Psoas muscle (tissue), 8 donors: ENCODE measurements at places on chromosomes 2 and 18. TPM values are rescaled to one million over a fixed set of nuclear protein-coding genes. Genes with fewer than 3 reads are reported as not detected.

The GREB1L gene
- 7.8 TPM for total RNA-seq

The NR4A2 gene
- 0.99 TPM for total RNA-seq

DNA sequence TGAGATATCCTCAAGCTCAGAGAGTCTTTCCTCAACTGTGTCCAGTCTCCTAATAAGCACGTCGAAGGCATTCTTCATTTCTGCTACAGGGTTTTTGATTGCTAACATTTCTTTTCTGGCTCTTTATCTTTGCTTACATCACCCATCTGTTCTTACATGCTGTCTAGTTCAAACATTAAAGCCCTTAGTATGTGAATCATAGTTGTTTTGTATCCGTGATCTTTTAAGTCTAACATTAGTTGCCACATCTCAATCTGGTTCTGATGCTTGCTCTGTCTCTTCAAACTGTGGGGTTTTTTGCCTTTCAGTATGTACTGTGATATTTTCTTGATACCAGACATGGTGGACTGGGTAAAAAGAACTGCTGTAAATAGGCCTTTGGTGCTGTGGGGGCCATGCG, 235.2 kb downstream of the SH3RF3 start:
- H3K27ac ChIP-seq: no peak overlapping the region
- DNase-seq: no peak
- no peaks in the 10 kb centered on the region for H3K36me3 ChIP-seq
- no peak overlapping the region for H3K4me3 ChIP-seq
- no peaks in the 10 kb centered on the region for H3K27me3 ChIP-seq

GRCh38 chr2:237882510-237883481, 23.4 kb downstream of the RAMP1 start:
- H3K4me1 ChIP-seq: peaks cover 31% of the 10 kb centered on the region
- H3K4me3 ChIP-seq: no peak overlapping the region
- peak overlapping the region; percentile 36 for H3K27ac ChIP-seq
- peaks cover 2% of the 10 kb centered on the region for H3K36me3 ChIP-seq
- DNase-seq: no peak

GRCh38 chr2:236766850-236767249, 197.2 kb downstream of the ACKR3 start:
- no peak overlapping the region for H3K4me3 ChIP-seq
- no peak overlapping the region for H3K27ac ChIP-seq
- no peaks in the 10 kb centered on the region for H3K36me3 ChIP-seq
- no peaks in the 10 kb centered on the region for H3K4me1 ChIP-seq
- no peaks in the 10 kb centered on the region for H3K27me3 ChIP-seq

The CYRIA gene
- total RNA-seq: 16.8 TPM

The GRHL1 gene
- total RNA-seq: 1.2 TPM

The OR6B2 gene
- not detected for total RNA-seq

GRCh38 chr2:55887901-55888624, 35.5 kb downstream of the EFEMP1 start:
- no peak overlapping the region for H3K4me3 ChIP-seq
- no peaks in the 10 kb centered on the region for H3K4me1 ChIP-seq
- no peak overlapping the region for H3K27ac ChIP-seq
- DNase-seq: no peak
- H3K27me3 ChIP-seq: no peaks in the 10 kb centered on the region
